Posterior cingulate gyrus (tissue), 11 donors: ENCODE measurements at places on chromosomes 12 and 14.

- DNase-seq = no peak
Observed at GRCh38 chr14:36579001-36579555, 3.3 kb downstream of the NKX2-8 start.

DNA sequence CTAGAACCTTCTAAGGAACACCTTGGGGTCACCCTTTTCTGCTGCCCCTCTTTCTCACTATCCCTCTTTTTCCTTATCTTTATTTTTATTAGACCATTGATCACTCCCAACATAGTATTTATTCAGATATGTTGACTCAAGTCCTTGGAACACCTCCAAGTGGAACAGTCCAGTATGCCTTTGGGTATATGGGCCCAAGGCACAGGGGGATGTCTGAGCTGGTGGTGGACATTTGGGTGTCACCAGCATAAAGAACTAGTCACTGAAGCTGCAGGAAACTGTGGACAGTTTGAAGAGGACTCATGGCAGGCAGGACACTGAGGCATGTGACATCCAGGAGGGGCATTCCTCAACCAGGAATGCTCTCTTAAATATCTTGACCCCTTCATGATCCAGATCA, 105.6 kb downstream of the VEZT start:
- no peak for DNase-seq

- no peak for DNase-seq
Observed at GRCh38 chr12:65867394-65867793, 43.1 kb downstream of the HMGA2 start.

GRCh38 chr12:98485792-98486340, 29.5 kb upstream of the TMPO start:
- no peak for DNase-seq

GRCh38 chr12:104060791-104061190, 3.5 kb upstream of the HCFC2 start:
- no peak for DNase-seq
